ENCODE measurements at places on chromosomes 3 and 15.

DNA sequence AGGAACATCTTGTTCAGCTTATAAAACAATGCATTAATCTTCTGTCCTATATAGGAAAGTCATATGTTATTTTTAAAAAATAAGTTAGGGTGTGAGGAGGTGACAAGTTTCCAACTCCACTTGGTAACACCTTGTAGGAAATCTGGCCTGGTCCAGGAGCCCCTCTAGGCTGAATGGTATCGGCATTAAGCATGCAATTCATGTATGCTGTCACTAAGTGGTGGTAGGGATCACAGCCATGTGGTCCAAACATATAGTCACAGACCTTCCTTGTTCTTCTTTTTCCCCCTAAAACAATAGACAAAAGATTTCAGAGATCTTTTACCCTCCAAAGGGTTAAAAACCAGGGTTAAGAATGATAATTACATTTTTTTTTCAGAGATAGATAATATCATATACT lies 4.2 kb upstream of the APBA2 start:
- DNase-seq = no peak

DNA sequence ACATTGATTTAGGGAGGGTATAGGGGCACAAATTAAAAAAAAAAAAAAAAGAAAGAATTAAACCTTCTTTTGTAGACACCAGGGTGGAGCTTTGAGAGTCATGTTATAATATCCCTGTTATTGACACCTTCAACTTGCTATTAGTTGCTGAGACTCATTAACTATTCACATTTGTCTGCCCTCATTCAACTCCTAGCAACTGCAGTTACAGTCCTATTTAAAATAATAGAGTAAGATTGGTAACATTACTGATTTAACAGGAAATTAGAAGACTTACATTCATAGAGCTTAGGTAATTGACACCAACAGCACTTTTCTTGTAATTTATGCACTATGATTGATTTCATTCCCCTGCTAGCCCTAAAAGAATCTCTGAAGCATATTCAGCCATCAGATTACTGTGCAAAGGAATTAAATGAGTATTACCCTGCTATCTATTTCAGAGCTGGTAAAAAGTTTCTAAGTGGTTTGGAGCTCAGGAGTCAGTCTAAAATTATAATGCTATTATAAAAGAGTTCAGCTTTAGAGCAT lies 148.8 kb upstream of the TBL1XR1 start:
- DNase-seq = no peak

DNA sequence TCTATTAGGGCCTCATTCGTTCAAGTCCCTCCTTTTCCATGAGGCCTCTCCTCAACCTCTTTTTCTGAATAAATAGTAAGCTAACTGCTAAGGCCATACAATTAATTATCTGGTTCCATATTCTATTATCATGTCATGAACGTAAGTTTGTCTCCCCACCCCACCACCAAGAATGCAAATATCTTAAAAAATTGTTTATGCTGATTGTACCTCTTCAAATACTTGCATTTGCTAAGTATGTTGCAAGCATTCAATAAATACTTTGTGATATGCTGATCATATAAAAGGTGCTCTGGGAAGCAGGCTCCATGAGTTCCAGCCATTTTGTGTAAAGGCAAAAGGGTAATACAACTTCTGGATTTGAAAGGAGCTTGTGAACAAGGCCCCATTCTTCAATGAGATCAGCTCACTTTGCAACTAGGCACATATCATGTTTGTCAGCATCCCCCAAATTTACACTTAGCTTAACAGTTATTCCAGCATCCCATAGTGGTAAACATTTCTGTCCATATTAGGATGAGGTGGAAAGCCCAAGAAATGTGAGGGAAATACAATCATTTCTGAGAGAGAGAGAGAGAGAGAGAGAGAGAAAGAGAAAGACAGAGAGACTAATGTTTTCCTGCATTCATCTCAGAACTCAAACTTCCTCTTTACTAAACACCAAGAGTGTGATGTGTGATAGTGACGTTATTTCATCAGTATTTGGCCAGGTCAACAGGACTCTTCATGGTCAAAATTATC lies 33.2 kb downstream of the SLC12A8 start:
- DNase-seq = no peak

DNA sequence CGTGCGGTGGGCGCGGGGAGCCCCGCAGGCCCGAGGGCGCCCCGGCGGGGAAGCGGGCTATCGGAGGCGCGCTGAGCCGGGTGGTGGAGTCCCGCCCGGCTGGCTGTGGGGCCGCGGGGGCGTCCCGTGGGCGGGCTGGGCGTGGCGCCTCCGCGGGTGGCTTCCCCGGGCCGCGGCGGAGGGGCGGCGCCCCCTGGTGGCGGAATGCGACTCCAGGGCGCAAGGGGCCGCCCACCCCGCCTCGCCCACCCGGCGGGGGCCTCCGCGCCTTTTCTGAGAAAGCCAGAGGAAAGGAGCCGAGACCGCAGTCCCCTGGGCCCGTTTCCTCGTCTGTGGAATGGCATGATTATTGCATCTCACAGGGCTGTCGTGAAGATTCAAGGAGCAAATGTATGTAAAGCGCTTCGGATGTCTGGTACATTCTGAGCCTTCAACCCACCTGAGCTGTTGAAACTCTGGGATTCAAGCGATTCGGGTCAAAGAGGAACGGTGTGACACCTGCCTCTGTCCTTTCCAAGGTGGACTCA lies 31.9 kb upstream of the RAB6B start:
- peak; percentile 36 for DNase-seq

GRCh38 chr3:24263069-24263668 lies 231.5 kb downstream of the THRB start:
- no peak for DNase-seq

DNA sequence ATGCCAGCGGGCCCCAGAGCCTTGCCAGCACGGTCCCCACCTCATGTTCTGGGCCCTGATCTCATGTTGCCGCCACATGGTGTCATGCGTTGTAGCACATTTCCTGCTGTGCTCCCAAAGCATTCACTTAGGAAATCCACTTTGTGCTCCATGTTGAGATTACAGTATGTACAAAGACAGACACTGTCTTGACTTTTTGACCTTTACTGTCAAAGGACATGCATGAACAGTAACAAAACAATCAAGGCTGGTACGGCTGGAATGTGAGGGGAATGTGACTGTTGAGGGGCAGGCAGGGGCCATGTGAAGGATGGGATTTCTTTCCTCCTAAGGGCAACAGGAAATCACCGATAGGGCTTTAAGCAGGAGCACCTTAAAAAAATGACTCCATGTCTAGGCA lies 53.3 kb upstream of the RPL32 start:
- no peak for DNase-seq

DNA sequence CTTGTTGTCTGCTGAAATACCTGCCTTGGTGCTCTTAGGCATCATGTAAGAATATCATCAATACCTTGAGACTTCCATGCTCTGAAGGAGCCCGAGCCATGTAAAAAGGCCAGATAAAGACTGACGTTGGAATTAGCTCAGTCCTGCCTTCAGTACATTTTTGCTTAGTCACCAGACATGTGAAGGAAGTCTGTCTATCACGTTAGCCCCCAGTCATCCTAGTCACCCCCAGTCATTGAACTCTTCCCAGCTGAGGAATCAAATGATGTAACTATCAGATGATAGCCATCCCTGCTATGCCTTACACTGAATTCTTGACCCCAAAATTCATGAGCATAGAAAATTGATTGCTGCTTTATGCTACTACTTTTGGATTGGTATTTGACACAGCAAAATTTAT lies 351.2 kb upstream of the SGO1 start:
- DNase-seq = no peak

- DNase-seq = no peak
Measured at GRCh38 chr3:96931119-96931862, 116.9 kb downstream of the EPHA6 start.

DNA sequence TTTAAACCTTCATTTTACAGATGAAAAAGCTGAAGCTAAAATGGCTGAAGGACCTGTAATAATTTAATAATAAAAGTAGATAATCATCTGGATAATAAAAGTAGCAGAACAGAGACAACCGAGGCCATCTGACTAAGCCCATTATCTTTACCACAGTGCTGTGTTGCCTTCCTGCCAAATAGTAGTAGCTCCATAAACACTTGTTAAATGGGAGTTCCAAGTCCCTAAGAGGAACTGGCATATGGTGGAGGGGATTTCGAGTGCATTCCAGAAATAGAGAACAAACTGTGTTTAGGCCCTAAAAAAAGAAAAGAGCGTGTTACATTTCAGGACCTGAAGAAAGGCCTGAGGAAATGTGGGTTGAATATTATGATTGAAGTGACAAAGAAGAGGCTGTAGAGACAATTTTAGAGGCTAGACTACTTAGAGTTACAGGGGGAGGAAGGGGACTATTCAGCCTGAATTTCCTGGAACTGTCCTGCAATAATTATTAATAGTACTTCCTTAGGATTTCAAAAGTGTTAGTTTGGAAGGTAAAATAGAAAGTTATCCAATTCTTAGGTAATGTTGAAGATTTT lies 424.3 kb downstream of the ROBO2 start:
- DNase-seq = no peak

DNA sequence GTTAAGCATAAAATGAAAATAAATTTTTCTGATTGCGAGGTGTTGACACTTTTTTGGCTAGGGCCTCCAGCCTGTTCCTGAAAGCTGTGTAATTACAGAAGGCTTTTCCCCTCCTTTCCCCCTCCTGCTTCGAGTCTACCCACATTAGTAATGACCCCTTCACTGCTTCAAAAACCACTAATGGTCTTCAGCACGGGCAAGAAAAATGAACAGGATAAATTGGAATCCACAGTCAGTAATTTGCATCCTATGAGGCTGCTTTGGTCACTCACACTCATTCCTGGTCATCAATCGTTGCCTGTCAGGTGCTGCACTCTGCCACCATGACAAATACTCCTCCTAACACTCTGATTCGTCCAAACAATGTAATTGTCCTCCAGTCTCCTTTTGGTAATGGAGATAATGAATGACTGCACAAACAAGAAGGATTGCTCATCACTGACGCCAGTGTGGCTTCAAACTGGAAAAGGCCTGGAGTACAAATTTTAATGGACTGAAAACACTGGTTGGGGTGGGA lies 148.6 kb downstream of the MEIS2 start:
- no peak for DNase-seq

DNA sequence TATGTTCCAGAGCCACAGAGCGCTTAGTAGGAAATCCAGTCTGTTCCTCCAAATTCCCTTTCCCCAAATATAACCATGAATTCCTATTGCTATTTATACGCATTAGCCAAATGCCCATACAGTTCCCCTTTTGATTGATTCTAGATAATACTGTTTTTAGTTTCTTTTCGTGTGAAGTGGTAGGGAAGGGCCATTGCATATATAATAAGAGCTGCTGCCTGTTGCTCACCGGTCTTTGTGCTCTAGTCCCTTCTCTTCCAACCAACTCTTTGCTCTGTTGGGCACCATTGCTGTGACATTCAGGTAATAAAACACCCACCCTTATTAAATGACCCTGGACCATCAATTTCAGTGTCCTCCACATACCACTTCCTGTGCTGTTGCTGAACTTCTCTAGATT lies 379.9 kb upstream of the KCNMB2 start:
- no peak for DNase-seq

- DNase-seq = no peak
Measured at GRCh38 chr3:116018646-116019045, 395.3 kb downstream of the GAP43 start.

GRCh38 chr3:56858331-56858730 lies 56.6 kb upstream of the ARHGEF3 start:
- DNase-seq = no peak

DNA sequence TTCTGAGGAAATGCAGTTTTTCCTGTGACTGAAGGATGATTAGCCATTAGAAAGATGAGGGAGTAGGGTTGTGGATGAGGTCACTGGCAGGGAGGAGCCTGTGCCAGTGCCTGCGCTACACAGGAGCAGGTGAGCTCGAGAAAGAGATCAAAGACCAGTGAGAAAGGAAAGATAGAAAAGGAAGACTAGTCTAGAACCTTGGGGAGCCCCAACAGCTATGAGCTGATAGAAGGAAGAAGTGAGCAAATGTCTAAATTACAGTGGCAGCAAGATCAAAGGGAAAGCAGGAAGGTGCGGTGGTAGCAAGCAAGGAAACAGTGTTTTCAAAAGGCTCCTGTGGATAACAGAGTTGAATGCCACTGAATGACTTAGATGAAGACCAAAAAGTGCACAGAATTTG lies 39.6 kb downstream of the LNP1 start:
- DNase-seq = no peak

DNA sequence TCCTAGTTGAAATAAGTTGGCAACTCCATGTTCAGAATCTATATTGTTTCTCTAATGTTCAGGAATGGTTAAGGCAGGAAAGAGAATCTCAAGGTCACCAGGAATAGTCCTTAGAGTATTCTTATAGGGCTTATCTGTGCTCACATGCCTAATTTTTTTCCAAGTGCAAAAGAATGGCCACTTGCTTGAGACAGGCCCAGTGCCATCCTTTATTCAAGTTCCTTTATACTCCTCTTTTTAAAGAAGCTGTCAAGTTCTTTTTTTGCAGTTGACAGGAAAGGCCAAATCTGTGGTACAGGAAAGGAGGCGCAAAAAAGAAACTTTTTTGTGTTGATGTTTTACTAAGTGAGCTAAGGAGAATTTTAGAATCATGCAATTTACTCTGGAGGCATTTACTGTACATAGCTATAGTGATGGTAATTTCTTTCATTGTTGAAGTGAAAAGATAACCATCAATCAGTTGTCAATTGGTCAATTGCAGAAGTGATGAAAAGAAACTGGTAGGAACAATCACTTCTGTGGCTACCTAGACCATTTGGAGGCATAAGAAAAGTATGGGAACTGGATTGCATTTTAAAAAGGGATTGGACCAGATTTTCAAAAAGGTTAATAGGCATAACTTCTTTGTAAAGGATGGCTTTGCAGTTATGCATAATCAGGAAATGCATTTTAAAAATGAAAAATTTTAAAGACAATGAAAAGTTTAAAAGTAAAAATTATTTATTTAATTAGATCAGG lies 102.5 kb upstream of the SOX2 start:
- no peak for DNase-seq

GRCh38 chr3:100891033-100891432 lies 102.2 kb downstream of the ABI3BP start:
- DNase-seq = no peak

DNA sequence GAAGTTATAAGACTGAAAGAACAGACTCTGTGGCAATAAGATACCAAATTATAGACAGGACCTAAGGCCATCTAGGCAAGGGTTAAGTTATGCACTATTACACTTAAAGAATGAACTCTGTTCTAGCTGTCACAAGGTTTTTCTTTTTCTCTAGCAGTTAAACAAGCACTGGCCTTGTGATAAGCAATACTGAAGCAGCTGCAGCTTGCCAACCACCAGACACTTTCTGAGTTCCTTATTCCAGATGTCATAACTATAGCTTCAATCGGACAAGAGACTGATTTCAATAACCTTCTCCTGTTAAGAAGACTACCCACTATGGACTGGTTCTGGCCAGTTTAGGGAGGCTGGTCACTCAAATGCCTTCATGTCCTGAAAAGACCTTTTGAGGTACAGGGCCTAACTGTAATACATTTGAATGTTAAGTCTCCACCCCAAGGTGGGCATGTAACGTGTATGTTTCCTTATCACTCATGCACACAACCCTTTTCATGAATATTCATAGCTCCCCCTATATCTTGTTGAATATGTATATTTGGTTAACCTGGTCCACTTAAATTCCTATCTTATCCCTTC lies 85.8 kb downstream of the CFAP20DC start:
- DNase-seq = no peak

GRCh38 chr3:131505421-131505820 lies 2.6 kb upstream of the MRPL3 start:
- DNase-seq = no peak

Measured in activated CD4-positive, CD25-positive, alpha-beta regulatory T cell treated with anti-CD3 and anti-CD28 coated beads, Interleukin-2, amount 50 U/mL, for 16 hours (primary cell).